ENCODE measurements at places on chromosomes 6 and 20.
A peak's percentile ranks its signal among the peaks of the same experiment; 100 is the strongest.

DNA sequence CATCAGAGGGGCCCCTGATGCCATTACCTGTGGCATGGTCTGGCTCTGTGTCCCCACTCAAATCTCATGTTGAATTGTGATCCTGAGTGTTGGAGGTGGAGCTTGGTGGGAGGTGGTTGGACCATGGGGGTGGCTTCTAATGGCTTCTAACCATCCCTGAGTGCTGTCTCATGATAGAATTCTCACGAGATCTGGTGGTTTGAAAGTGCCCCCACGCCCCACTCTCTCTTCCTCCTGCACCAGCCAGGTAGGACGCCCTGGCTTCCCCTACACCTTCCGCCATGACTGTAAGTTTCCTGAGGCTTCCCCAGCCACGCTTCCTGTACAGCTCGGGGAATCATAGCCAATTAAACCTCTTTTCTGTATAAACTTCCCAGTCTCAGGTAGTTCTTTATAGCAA, 14.9 kb downstream of the BHLHE23 start:
- DNase-seq: no peak

GRCh38 chr6:20404641-20405032, 3.0 kb downstream of the E2F3 start:
- peak; percentile 78 for DNase-seq

GRCh38 chr6:87341899-87342298, 2.7 kb upstream of the C6orf163 start:
- no peak for DNase-seq

GRCh38 chr6:151014404-151015100, 149.1 kb downstream of the MTHFD1L start:
- DNase-seq: peak; percentile 90

DNA sequence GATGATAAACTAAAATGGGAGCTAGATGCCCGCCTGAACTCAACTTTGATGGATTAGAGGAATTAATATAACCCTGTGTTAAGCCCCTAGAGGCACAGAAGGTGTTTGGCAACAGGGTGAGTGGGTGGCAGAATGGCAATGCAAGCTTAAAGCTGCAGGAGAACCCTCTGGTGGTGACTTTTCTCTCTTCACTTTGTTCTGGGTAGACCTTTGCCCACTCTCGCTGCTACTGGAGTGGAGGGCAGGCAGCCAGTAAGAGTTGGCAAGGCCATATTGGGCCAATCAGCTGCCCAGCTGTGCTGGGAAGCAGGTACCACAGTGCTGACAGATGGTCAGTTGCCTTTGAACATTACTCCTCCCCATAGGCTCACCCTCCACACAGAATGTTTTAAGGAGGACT, 468.2 kb downstream of the MMUT start:
- no peak for DNase-seq

All from Daoy (cell line).